ENCODE measurements at places on chromosomes 7 and 10.

GRCh38 chr10:57351076-57351475 lies 916.6 kb downstream of the IPMK start:
- DNase-seq, result no peak

- DNase-seq, result no peak
Observed at GRCh38 chr7:2527505-2528467, 8.2 kb downstream of the LFNG start.

- DNase-seq, result no peak
Observed at GRCh38 chr10:31036209-31036608, 4.5 kb upstream of the ZNF438 start.

DNA sequence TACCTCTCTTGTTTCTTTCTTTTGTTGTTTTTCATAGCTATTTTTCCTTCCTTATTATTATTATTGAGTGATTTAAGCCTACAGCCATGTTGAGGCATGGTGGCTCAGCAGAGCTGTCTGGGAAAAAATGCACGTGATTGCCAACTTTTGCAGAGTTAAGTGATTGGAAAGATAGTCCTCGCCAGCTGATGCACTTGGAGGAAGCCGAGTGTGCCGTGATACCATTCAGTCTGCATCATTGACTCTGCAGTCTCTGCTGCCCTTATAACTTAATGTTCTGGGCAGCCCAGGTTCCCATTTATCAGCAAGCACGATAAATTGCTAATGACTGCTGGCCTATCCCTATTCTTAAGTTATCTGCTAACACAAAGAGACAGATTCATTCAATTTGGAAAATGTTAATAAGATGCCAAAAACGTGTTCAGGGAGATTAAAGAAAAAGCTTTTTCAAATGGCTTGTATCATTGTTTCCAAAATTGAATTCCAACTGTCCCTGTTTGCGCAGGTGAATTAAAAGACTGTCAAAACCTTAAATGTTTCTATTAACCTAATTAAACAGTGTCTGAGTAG lies 232.9 kb upstream of the NPY start:
- no peak for DNase-seq

- DNase-seq, result no peak
Observed at GRCh38 chr7:45644237-45644636, 70.1 kb downstream of the ADCY1 start.
